Kidney glomerular epithelial cell (primary cell): ENCODE measurements at places on chromosomes 3 and 15.

GRCh38 chr3:30440147-30440604 lies 166.2 kb upstream of the TGFBR2 start:
- peak; percentile 80 for DNase-seq

DNA sequence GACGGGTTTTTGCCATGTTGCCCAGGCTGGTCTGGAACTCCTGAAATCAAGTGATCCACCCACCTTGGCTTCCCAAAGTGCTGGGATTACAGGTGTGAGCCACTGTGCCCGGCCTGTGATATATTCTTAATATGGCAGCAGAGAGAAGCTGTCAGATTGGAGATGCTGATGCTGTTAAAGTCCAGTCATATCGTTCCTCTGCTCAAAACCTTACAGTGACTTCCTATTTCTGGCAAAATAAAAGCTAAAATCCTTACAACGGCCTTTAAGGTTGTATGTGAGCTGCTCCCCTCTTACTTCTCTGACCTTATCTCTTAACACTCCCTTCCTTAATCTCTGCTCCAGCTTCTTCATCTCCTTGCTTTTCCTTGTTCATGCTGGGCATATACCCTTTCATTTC lies 26.6 kb upstream of the MGA start:
- DNase-seq: no peak

DNA sequence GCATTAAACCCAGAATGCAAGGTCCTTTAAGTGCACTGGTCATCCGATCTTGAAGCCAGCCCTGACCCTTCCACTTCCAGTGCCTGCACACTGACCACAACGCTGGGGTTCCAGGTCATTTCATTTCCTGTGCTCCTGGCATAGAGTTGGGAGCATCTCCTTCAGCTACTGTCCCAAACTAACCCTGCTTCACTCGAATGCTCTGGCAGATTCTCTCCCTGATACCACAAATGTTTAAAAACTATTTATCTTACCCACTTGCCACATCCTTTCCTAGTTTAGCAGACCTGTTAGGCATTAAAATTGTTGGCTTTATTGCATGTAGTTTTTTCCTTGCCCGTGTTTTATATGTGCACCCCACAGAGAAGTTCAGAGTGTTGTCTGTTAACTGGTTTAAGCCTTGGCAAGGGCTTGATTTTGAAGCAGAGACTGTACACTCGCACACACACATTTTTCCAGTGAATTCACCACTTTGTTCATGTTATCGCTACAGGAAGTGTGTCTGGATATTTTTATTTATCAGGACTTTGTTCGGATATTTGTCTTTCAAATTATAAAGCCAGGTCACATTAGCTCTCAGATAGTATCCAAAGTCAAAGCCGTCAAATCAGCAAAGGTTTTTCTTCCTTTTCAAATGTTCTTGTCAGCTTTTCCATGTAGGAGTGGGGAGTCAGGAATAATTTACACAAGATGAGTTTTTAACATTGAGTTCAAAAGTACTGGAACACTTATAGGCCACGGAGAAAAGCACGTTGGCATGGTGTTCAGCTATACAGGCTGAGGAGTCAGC lies 77.3 kb downstream of the ABI3BP start:
- peak; percentile 70 for DNase-seq

DNA sequence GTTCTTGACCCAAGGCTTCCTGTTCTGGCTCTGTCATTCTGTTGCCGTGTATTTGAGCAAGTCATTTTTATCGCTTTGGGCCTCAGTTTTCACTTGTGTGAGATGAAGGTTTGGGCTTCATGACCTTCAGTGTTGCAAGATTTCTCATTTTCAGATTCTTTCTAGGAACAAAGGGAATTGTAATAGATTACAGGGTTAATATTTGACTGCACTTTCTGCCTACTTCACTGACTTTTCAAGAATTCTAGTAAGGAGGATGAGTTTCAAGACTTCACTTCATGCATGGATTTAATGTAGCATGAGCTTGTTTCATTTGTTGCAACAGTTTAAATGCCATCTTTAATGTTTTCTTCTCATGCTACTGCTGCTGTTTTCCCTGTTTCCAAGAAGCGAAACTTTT lies 226.5 kb downstream of the NLGN1 start:
- peak; percentile 49 for DNase-seq

DNA sequence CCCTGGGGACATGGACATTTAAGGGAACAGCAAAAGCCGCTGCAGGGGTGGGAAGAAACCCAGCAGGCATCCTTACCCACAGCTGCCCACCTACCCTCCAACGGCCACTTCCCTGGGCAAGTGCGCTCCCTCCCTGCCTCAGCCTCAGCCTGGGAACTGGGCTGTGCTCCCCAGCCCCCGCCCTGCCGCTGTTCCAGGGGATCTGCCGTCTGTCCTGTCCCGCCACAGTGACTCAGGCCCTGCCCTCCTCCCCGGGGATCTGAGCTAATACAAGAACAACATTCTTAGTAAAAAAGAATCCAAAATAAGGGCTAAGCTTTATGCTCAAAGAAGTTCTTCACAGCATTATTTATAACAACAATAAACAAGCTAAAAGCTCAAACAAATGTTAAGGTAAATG lies 7.4 kb upstream of the IQSEC1 start:
- DNase-seq: no peak

DNA sequence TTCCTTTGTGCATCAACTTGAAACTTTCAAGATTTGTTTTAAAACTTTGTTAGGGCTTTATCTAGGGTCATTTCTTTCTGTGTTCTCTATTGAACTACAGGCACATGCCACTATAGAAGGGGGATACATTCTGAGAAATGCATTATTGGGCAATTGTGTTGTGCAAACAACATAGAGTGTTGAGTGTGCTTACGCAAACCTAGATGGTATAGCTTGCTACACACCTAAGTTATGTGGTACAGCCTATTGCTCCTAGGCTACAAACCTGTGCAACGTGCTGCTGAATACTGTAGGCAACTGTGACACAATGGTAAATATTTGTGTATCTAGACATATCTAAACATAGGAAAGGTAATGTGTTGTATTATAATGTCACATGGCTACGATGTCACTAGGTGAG lies 33.0 kb upstream of the KLF13 start:
- no peak for DNase-seq

GRCh38 chr3:150407808-150408220 lies 284 bp upstream of the TSC22D2 start:
- DNase-seq: peak; percentile 74

DNA sequence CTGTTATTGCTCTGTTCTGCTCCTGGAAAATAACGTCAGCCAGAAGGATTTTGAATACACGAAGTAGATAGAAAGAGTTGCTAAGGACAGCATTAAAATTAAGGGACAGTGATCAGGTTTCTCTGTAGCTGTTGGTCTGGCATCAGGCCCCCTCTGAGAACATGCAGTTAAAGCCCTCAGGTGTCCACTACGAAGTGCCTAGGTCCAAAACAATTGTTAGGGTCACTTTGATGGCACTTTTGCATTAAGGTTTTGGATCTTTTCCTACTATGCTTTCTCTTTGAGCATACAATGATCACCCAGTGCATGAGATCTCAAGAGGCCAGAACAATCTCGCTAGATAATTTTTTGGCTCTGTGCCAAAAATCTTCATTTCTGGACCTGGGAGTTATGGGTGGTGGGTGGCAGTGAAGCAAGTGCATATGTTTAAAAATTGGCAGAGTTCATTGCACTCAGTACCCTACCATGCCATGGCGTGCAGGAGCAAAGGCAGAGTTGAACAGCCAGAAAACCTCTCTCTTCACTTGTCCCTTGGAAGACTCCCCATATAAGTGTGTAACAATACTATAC lies 797.6 kb downstream of the ROBO2 start:
- no peak for DNase-seq

DNA sequence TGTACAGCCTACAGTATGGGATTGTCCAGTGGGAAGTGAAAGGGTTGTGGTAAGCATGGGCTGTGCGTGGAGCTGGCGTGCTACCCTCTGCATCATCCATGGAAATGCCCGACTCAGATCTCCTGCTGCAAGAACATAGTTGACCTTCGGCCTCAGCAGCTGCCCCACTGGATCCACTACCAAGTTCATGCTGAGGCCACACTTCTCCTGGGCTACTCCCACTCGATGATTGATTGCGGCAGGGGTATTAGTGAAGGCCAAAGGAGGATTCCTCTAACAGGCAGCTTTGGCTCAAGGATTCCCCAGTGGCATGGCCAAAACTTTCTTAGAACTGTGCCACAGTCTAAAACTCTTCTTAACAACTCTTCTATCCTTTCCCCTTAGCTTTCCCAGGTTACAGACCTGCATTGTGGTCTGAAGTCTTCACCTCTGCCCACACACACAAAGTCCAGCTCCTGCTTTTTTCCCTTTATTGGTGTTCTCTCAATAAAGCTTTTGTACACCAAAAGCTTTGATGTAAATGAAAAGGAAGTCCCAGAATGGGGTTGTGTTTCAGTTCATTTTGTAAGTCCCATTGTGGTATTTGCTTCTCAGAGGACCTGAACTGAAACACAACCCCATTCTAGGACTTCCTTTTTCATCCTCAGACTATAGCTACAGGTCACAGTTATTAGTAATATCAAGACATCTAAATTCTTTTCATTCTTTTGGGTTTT lies 4.9 kb upstream of the TBC1D5 start:
- no peak for DNase-seq

- no peak for DNase-seq
These were observed 78.4 kb upstream of the OSTN start for GRCh38 chr3:191120447-191121298.

DNA sequence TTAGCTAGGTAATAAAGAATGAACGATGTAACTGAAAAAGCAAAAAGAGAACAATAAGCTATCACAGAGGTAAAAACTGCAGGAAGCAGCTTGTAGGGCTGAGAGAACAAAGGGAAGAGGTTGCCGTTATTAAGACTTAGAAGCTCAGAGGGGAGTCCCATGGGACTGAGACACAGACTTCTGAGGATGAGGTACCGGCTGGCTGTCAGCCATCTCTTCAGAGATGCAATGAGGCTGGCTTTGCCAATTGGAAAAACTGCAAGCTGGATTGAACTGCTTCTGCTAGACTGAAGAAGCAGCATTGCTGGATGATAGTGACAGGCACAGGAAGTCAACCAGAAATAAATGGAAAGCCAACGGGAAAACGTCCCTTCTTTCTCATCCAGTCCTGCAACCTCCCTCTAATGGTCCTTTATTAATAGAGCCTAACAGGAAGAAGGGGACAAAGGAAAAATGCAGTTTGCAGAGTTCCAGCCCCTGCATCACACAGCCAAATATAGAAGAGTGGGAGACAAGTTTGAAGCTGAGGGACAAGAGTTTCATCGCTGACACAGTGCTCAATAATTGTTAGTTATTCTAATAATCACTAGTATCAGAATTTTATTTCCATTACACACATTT lies 21.1 kb upstream of the KLHL6 start:
- DNase-seq: no peak

- no peak for DNase-seq
These were observed 1.7 kb downstream of the VPS39 start for GRCh38 chr15:42206406-42206805.

DNA sequence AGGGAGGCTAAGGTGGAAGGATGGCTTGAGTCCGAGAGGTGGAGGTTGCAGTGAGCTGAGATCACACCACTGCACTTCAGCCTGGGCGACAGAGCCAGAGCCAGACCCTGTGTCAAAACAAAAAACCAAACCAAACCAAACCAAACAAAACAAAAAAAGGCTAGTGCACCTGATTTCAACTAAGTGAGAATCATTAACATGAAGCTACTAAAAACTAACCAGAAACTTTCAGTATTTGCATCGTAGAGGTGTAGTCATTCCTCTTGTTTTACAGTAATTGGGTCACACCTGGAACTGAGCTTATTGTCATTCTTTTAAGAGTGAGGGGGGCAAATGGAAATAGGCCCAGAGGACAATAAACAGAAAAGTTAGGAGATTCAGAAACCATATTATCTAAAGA lies 58.5 kb downstream of the ST6GAL1 start:
- DNase-seq: no peak

- no peak for DNase-seq
These were observed 248.0 kb upstream of the ARRDC4 start for GRCh38 chr15:97712530-97712929.

GRCh38 chr3:112303764-112304325 lies 9.8 kb upstream of the SLC9C1 start:
- DNase-seq: no peak

- DNase-seq: no peak
These were observed 2.2 kb downstream of the HOMER2 start for GRCh38 chr15:82950295-82950694.

DNA sequence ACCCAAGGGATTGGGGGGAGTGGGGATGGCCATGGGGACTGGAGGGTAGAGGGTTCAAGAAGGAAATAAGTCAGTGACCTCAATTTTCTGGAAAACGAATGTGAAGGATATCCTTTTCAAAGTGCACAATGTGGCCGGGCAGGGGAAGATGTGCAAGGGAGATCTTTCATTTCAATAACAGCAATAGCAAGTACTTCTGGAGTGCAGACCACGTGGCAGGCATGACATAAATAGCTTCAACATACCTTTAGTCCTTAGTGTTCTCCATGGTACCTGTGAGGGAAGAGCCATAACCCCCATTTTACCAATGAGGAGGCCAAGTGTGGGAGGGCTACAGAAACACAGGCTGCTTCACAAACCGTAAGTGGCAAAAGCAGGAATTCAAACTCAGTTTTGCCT lies 138.7 kb downstream of the FOXP1 start:
- no peak for DNase-seq

GRCh38 chr15:55250392-55250791 lies 39.2 kb downstream of the RAB27A start:
- no peak for DNase-seq

DNA sequence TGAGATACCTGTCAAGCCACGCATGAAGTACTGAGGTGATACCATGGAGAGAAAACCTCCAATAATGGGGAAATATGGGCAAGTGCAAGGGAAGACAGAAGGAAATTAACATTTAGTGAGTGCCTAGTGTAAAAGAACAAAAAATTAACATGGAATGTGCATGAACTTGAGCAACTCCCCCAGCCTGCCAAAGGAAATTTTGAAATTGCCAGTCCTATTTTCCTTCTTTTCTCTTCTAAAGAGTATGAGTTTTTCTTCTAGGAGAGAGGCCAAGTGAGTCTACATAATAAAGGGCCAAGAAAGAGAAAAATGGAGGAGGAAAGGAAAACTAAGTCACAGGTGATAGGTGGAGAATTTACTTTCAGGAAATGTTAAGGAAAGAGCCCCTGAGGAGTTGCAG lies 602.4 kb upstream of the MDFIC2 start:
- DNase-seq: no peak

DNA sequence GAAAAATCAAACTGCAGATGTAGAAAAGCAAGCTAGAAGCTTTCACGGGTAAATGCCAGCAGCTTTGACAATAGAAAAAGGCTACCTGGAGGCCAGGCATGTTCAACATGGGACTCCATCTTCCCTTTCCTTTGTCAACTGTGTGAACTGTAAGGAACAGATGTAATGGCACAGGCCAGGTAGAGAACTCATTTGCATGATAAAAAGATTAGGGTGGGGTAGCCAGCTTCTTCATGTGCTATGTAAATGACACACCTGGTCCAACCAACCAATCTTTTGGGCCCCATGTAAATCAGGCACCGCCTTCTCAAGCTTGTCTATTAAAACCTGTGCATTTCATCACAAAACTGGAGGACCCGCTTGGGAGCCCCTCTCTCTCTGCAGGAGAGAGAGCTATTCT lies 686.5 kb upstream of the GOLIM4 start:
- no peak for DNase-seq

- peak; percentile 24 for DNase-seq
These were observed 20.1 kb upstream of the PLSCR5 start for GRCh38 chr3:146625186-146625775.

- no peak for DNase-seq
These were observed 8.6 kb downstream of the SLC6A1 start for GRCh38 chr3:11001020-11001657.
